ENCODE measurements at places on chromosomes 7 and 10.

- DNase-seq = no peak
These were observed 67.6 kb upstream of the GATA3 start for GRCh38 chr10:7986851-7987250.

- DNase-seq = no peak
These were observed 6.2 kb upstream of the MRC1 start for GRCh38 chr10:17802976-17803375.

- DNase-seq = peak; percentile 46
These were observed 1.7 kb downstream of the ZEB1 start for GRCh38 chr10:31320550-31321211.

DNA sequence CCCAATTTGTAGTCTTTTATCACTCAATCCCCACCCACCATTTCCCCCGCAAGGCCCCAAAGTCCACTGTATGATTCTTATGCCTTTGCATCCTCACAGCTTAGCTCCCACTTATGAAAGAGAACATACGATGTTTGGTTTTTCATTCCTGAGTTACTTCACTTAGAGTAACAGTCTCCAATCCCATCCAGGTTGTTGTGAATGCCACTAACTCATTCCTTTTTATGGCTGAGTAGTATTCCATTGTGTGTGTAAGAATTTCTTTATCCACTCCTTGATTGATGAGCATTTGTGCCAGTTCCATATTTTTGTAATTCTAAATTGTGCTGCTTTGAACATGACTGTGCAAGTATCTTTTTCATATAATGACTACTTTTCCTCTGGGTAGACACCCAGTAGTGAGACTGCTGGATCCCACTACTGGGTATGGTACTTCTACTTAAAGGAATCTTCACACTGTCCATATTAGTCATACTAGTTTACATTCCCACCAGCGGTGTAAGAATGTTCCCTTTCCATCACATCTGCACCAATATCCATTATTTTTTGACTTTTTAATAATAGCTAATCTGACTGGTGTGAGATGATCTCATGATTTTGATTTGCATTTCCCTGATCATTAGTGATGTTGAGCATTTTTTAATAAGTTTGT is 152.6 kb downstream of the JMJD1C start:
- no peak for DNase-seq

- DNase-seq = no peak
These were observed 483.9 kb downstream of the SH2D4B start for GRCh38 chr10:81021428-81022129.

- DNase-seq = no peak
These were observed 42.5 kb upstream of the TMEM213 start for GRCh38 chr7:138755331-138755747.

- DNase-seq = no peak
These were observed 43.4 kb downstream of the FOXL3 start for GRCh38 chr7:333393-333764.

DNA sequence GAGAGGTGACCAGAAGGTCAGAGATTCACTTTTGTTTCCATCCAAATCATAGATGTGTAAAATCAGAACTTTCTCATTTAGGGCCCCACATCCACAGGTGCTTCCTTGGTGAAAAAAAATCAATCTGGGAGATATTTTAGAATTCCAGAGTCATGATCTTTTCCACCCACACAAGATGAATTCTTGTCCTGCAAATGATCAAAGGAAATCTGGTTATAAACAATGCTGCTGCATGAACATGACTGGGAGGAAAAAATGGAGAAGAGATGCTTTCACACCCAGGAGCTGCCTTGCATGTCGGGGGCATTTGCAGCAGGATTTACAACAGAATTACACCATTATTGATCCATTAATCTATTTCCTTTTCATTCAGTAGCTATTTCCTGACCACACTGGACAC is 106.5 kb upstream of the TMEM72 start:
- DNase-seq = no peak

GRCh38 chr10:58577437-58577777 is 64.7 kb downstream of the BICC1 start:
- DNase-seq = no peak

- no peak for DNase-seq
These were observed 519.1 kb upstream of the AKR1E2 start for GRCh38 chr10:4306871-4307270.

GRCh38 chr10:78408671-78409472 is 375.2 kb downstream of the RPS24 start:
- no peak for DNase-seq

- DNase-seq = no peak
These were observed 4.5 kb upstream of the NODAL start for GRCh38 chr10:70445718-70446657.

DNA sequence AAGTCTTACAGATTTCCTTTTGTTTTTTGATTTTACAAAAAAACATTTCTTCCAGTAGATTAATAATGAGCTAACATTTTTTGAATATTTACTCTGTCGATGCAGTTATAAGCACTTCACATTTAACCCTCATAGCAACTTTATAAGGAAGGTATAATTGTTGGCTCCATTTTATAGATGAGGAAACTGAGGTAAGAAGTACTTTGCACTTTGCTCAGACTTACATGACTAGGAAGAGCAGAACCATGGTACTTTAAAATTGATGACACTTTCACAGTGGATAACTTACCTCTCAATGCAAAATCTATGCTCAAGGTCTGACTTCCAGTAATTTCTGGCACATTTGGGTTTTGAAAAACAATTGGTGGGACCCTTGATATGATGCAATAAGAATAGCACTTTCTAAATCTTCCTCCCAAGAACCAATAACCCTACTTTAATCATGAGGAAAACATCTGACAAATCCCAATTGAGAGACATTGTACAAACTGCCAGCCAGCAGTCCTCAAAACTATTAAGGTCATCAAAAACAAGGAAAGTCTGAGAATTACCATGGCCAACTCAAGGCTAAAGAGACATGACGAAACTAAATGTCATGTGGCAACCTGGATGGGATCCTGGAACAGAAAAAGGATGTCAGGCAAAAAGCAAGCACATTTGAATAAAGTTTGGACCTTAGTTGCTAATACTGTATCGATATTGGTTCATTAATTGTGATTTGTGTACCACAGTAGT is 72.6 kb downstream of the RALA start:
- no peak for DNase-seq

DNA sequence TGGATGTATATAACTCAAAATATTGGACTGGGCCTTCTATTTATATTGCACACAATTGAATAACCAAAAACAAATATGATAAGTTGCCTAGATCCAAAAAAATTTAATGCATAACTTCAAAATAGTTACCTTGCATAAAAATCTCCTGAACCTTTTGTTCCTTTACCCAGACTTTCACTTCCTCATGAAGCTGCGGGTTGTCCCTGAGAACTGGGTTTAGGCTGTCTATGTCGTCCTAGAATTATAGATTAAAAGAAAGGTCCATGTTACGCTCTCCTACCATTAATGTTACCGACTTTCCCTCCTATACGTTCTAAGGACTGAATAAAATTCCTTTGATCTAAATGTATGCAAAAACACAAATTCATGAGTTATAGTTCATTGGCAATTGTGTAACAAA is 86.6 kb downstream of the NRBF2 start:
- no peak for DNase-seq

GRCh38 chr10:99965700-99966099 is 44.0 kb downstream of the DNMBP start:
- no peak for DNase-seq

GRCh38 chr7:120407010-120407409 is 134.0 kb downstream of the KCND2 start:
- DNase-seq = no peak

- no peak for DNase-seq
These were observed 11.5 kb downstream of the ZNF3 start for GRCh38 chr7:100069991-100070390.

DNA sequence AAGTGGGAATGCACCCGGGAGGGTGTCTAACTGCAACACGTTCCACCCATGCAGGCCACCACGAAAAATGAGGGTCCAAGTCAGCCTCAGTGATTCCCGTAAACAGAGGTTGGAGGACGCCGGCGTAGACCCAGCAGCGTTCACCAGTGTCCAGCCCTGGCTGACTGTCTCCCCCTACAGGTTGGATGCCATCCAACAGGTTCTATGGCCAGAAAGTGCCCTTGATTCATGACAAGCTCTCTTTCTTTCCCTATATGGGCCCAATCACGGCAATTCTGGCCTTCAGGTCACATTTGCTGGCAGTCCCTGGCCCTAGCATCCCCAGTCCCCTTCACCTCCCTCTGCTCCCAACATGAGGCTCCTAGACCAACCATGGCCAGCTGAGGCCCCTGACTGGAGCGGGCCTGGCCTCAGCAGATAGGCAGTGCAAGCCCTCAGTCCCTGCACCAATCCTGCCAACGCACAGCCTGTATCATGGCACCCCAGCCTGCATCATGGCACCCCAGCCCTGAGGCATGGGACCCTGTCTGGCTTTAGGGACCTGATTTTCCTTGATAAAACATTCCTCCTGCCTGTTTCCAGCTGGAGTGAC is 227.4 kb downstream of the GRID1 start:
- no peak for DNase-seq

DNA sequence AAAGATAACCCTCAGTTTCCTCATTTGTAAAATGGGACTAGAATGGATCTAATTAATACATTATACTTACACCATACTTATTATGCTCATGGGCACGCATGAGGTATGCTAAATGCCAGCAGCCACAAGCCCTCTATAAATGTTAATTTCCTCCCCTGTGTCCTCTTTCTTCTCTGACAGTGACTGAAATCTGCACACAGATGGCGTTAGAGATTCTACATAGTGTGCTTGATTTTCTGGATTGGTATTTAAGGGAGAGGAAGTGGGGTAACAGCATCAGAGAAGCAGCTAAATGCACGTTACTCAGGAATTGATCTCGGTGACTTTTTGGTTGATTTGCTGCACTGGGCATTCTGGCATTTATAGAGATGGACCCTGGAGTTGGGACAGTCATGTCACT is 568.5 kb downstream of the CALN1 start:
- no peak for DNase-seq

DNA sequence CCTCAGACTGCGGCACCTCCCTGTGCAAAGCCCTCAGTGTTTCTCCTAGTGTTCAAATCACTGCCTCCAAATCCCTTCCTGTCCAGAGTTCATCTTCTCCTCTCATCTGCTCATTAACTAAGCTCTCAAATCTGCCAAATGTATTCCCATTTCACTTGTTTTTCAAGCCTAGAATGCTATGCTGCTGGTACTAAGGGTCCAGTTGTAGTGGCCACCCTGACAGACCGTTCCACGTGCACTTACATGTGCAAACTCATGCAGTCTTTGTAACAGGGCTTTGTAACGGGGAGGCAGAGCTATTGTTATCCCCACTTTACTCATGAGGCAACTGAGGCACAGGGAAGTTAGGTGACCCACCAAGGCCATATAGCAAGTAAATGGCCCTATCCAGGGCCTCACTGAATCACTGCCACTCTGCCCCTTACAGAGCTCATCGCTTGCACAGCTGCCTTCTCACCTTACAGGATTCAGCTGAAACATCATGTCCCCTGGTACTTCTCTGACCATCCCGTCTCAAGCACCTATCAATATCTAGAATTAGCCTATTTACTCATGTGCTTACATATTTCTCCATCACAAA is 153.0 kb upstream of the PDE1C start:
- DNase-seq = no peak

GRCh38 chr7:38525857-38526256 is 105.3 kb downstream of the AMPH start:
- DNase-seq = no peak

GRCh38 chr7:41830271-41830670 is 127.4 kb upstream of the INHBA start:
- no peak for DNase-seq

DNA sequence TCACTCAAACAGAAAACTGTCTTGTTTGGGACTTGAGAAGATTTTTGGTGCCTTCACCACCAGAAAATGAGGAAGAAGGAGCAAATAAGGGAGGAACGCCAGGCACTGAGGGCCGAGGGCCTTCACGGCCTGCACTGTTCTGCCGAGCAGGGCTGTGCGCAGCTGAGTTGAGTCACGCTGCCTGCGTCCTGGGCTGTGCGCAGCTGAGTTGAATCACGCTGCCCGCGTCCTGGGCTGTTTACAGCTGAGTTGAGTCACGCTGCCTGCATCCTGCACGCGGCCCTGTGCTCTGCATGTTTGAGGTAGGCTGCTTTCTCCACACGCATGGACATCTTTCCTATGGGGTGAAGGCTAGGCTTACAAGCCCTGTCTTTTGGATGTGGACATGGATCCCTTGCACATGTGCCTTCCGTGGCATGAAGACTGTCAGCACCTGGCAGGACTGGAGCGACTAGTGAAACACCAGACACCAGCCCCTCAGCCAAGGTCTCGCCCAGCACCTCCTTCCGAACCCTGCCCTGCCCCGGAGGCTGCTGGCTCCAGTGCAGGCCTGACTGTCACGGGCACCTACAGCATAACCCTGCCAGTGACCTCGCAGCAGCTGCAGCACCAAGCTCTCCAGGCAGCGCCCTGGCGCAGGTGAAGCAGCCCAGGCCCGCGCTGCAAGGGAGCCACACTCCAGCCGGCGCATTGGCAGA is 96.7 kb downstream of the HTR5A start:
- no peak for DNase-seq

GRCh38 chr7:154950960-154951359 is 52.0 kb downstream of the PAXIP1 start:
- DNase-seq = no peak

GRCh38 chr7:69598487-69599285 is 411 bp downstream of the AUTS2 start:
- peak; percentile 17 for DNase-seq

GRCh38 chr7:77362905-77363304 is 53.2 kb downstream of the GSAP start:
- DNase-seq = no peak

- no peak for DNase-seq
These were observed 427.4 kb downstream of the SORCS3 start for GRCh38 chr10:105068497-105068896.

DNA sequence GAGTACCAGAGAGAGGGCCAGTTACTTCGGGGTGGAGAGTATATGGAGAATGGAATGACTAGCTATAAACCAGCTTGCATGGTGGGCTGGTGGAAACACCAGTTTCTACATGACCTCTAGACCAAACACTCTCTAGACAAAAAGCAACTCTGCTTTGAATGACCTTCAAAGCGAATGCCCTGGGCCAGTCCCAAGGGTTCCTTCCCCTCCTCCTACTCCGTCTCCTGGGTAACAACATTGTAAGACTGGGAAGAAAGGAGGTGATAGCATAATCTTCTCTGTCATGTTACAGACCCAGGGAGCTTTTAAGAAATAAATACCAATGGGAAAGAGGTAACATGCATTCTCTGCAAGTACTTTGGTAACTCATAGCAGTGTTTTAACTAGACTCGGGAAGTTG is 7.4 kb downstream of the HK1 start:
- no peak for DNase-seq

- no peak for DNase-seq
These were observed 55.4 kb downstream of the MKI67 start for GRCh38 chr10:128070721-128071416.

GRCh38 chr7:45153233-45153632 is 4.4 kb upstream of the RAMP3 start:
- DNase-seq = no peak

- DNase-seq = no peak
These were observed 204.0 kb downstream of the MAD1L1 start for GRCh38 chr7:2028733-2029132.

Measured in activated T-cell treated with anti-CD3 and anti-CD28 coated beads, Interleukin-2, amount 50 U/mL, for 1 hour (primary cell).